ENCODE measurements at places on chromosomes 4 and X.

- DNase-seq, result no peak
Observed at GRCh38 chr4:41857226-41857641, 78.0 kb upstream of the TMEM33 start.

- no peak for DNase-seq
Observed at GRCh38 chr4:151644622-151645021, 116.2 kb downstream of the GATB start.

DNA sequence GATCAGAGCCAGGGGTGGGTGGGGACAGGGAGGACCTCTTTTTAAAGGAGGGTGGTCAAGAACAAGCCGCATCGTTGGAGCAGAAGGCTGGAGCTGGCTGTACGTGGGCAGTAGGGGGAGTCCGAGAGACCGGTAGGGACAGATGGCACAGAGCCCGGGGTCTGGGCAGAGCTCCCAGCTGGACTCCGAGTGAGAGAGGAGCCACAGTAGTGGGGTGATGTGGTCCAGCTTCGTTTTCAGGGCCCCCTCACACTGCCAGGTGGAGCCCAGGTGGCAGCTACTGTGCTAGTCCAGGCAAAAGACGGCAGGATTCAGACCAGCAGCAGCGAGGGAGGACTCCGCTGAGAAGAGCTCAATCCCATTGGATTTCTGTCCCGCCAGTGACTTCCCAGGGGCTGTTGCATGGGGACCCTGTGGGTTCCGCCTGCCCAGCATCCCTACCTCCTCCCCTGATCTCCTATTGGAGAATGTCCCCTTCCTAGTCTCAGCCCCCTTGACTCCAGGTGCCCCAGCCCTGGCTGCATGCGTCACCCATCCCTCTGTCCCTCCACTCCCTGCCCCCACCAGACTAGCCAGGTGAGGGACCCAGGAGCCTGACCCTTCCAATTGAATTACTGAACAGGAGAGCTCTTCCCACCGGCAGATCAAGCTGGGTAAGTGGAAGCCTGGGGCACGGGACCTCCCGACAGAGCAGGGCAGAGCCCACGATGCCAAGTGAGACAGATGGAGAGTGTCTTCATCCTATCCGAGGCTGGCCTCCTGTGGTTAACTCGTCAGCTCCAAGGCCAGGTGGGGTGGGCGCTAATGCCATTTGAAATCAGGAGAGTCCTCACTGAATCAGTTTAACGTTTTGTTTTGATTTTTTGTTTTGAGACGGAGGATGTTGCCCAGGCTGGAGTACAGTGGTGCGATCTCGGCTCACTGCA lies 2.9 kb downstream of the ARHGAP4 start:
- DNase-seq, result no peak

- DNase-seq, result no peak
Observed at GRCh38 chr4:95107635-95108034, 349.9 kb downstream of the BMPR1B start.

DNA sequence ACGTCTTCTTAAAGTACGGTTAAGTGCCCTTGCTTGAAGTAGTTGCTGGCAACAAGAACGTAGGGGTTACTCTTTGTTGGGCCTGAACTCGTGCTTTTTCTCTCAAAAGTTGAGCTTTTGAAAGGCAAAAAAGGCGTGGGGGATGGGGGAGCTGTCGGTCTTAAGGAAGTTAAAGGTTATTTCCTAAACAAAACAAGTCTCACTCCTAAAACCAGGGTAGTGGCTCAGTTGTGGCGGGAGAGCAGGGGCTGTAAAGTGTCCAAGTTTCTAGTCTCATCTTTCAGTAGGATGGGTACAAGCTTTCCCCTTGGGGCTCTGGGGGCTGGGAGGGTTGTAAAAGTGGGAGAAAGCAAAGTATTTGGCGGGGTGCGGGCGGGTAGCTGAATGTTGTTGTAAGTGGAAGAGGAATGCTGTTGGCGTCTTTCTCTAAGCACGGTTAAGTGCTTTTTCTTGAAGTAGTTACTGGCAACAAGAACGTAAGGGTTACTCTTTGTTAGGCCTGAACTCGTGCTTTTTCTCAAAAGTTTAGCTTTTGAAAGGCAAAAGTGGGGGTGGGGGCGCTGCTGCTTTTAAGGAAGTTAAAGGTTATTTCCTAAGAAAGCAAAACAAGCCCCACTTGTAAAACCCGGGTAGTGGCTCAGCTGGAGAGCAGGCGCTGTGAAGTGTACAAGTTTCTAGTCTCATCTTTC lies 904 bp upstream of the WDR1 start:
- no peak for DNase-seq

- no peak for DNase-seq
Observed at GRCh38 chr4:6342530-6343293, 73.1 kb downstream of the WFS1 start.

GRCh38 chr4:107279733-107280132 lies 243.6 kb upstream of the DKK2 start:
- DNase-seq, result no peak

All from activated effector memory CD4-positive, alpha-beta T cell treated with Interleukin-2 at 50 U/mL for 16 hours (primary cell).